ENCODE measurements at places on chromosomes 6 and 20. TPM values are rescaled to one million over a fixed set of nuclear protein-coding genes. Genes with fewer than 3 reads are reported as not detected.

GRCh38 chr6:152386131-152386530, 251.0 kb downstream of the SYNE1 start:
- no peak overlapping the region for H3K4me3 ChIP-seq
- H3K27ac ChIP-seq = no peak overlapping the region
- no peaks in the 10 kb centered on the region for H3K27me3 ChIP-seq
- no peaks in the 10 kb centered on the region for H3K4me1 ChIP-seq
- no peak for DNase-seq

DNA sequence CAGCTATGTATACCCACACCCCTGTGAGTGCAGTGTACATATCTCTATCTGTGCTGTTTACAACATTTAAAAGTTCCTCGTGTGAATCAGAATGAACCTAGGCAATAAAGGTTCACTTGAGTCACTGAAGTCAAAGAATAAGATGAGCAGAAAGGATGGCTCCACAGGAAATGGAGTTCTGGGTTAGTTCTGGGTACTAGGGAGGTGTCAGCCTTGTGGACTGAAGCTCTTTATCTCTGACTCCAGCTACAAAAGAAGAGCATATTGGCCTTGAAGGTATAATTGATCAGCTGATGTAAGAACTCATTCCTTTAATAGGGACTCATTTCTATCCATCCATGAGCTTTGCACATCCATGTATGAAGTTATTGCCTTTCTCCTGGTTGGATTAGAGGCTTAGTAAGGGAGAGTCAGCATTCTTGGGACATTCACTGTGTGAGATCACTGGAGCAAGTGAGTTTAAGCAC, 73.9 kb upstream of the BACH2 start:
- H3K27me3 ChIP-seq = no peaks in the 10 kb centered on the region
- no peak for DNase-seq
- no peak overlapping the region for H3K4me3 ChIP-seq

GRCh38 chr20:35344354-35344837, 52.2 kb upstream of the FAM83C start:
- peaks cover 19% of the 10 kb centered on the region for H3K36me3 ChIP-seq
- H3K27me3 ChIP-seq = no peaks in the 10 kb centered on the region
- DNase-seq = no peak
- H3K4me3 ChIP-seq = no peak overlapping the region

DNA sequence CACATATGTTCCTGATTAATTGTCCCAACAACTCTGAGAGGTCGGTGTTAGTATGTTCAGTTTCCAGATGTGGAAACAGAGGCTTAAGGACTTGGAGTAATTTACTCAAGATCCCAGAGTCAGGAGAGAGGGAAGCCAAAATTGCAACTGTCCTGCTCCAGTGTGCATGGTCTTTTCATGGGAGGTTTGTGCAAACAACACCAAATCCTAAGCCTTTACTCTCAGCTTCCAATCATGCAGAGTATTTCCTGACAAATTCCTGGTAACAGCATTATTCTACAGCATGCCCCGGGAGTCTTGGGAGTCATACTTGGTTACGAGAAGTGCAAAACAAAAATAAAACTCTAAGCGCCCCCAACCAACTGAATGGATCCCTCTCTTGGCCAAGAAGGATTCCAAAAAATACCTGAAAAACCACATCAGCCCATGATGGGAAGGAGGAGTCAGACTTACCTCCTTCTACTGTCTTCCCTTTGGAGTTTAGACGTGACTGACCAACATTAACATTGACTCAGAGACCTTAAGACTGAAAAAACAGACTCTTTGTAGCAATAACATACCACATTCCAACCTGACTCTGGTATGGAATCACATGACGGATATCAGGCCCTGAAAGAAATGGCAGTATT, 30.8 kb upstream of the PPP1R3G start:
- no peak overlapping the region for H3K4me3 ChIP-seq
- H3K36me3 ChIP-seq = no peaks in the 10 kb centered on the region
- no peak overlapping the region for H3K27ac ChIP-seq
- DNase-seq = no peak

DNA sequence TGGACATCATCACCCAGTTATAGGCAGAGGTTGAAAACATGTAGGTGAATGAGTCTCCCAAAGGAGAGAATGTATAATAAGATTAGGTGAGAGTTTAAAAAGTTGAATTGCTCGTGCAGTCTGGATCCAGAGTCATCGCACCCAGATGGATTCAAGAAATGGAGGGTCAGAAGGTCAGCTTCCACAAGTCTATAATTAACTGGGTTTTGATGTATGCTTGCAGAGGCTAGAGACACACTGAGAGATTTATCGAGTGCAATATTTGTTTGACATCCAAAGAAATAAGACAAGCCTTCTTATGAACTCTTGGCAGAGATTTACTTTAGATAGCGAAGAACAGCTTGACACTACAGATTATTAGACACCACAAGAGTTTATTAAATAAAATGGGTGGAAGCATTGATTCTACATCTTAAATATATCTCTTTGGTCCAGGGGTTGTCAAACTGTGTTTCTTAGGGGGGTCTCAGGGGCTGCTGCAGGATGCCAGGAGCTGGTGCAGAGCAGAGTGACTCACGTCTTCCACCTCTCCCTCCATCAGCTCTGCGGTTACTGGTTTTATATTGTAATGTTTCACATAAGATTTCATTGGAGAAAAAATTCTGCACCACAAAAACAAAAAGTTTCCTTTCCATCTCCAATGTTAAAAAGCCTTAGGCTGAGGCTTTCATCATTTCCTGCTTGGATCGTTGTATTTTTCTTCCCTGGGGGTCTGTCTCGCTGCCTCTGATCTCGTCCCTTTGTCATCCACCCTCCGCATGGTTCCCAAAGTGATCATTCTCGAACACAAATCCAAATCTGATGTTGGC, 176.2 kb upstream of the AHI1 start:
- H3K4me1 ChIP-seq = no peaks in the 10 kb centered on the region
- no peaks in the 10 kb centered on the region for H3K36me3 ChIP-seq
- no peak overlapping the region for H3K4me3 ChIP-seq
- no peaks in the 10 kb centered on the region for H3K27me3 ChIP-seq
- H3K27ac ChIP-seq = no peak overlapping the region

GRCh38 chr6:43016943-43017334, 2.9 kb downstream of the KLHDC3 start:
- peaks cover 3% of the 10 kb centered on the region for H3K36me3 ChIP-seq
- no peak overlapping the region for H3K27ac ChIP-seq
- H3K4me3 ChIP-seq = no peak overlapping the region
- no peaks in the 10 kb centered on the region for H3K27me3 ChIP-seq
- DNase-seq = no peak

GRCh38 chr20:48850257-48850976, 22.6 kb upstream of the PREX1 start:
- DNase-seq = no peak
- H3K4me1 ChIP-seq = peaks cover 18% of the 10 kb centered on the region
- H3K36me3 ChIP-seq = no peaks in the 10 kb centered on the region
- no peaks in the 10 kb centered on the region for H3K27me3 ChIP-seq

DNA sequence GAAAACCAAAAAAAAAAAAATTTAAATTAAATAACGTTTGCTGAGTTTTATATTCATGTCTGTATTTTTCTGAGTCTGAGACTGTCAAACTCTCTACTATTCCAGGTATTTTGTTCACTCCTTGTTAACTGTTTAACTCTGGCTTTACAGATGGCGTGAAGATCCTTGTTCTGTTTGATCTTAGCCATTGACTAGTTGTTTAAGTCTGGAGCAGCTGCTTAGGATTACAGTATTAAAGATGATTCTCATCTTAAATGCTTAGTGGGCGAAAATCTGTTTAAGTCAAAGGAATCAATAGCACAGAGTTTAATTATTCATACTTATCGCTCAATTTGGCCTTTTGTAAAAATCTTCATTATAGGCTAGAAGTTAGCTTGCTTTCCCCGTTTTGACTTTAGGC, 2.4 kb downstream of the PHACTR2 start:
- DNase-seq = no peak
- H3K27ac ChIP-seq = no peak overlapping the region
- H3K4me1 ChIP-seq = peaks cover 6% of the 10 kb centered on the region
- peaks cover 16% of the 10 kb centered on the region for H3K27me3 ChIP-seq
- H3K36me3 ChIP-seq = no peaks in the 10 kb centered on the region
- no peak overlapping the region for H3K4me3 ChIP-seq

GRCh38 chr6:3229566-3230178, 2.2 kb upstream of the TUBB2B start:
- H3K4me3 ChIP-seq = peak overlapping the region; percentile 37
- no peaks in the 10 kb centered on the region for H3K36me3 ChIP-seq
- no peak overlapping the region for H3K27ac ChIP-seq
- H3K27me3 ChIP-seq = peaks cover 83% of the 10 kb centered on the region
- peak; percentile 66 for DNase-seq

GRCh38 chr6:156719395-156719719, 57.8 kb upstream of the ARID1B start:
- no peak for DNase-seq
- H3K27ac ChIP-seq = peak overlapping the region; percentile 90
- no peaks in the 10 kb centered on the region for H3K36me3 ChIP-seq
- H3K27me3 ChIP-seq = no peaks in the 10 kb centered on the region

DNA sequence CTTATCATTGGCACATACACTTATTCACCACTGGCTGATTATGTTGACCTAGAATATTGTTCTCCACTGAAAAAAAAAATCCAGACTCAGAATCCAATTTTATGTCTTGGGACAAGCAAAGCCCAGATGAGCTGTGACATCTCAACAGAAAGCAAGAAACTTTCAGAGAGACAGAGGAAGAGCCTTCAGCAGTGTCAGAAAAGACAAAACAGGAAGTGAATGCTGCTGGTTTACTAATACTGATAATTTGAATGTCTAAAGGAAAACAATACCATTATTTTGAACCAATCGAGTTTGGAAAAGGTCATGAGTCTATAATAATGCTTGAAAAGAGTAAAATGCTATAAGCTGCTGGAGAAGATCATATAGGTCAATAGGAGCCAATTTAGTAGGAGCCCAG, 179.8 kb upstream of the RIMS1 start:
- H3K4me3 ChIP-seq = no peak overlapping the region
- no peaks in the 10 kb centered on the region for H3K36me3 ChIP-seq
- DNase-seq = no peak
- no peaks in the 10 kb centered on the region for H3K27me3 ChIP-seq
- H3K27ac ChIP-seq = no peak overlapping the region

GRCh38 chr6:152771061-152771687, 20.6 kb downstream of the VIP start:
- no peaks in the 10 kb centered on the region for H3K36me3 ChIP-seq
- H3K4me3 ChIP-seq = no peak overlapping the region
- no peaks in the 10 kb centered on the region for H3K4me1 ChIP-seq
- H3K27me3 ChIP-seq = no peaks in the 10 kb centered on the region
- H3K27ac ChIP-seq = no peak overlapping the region
- no peak for DNase-seq

DNA sequence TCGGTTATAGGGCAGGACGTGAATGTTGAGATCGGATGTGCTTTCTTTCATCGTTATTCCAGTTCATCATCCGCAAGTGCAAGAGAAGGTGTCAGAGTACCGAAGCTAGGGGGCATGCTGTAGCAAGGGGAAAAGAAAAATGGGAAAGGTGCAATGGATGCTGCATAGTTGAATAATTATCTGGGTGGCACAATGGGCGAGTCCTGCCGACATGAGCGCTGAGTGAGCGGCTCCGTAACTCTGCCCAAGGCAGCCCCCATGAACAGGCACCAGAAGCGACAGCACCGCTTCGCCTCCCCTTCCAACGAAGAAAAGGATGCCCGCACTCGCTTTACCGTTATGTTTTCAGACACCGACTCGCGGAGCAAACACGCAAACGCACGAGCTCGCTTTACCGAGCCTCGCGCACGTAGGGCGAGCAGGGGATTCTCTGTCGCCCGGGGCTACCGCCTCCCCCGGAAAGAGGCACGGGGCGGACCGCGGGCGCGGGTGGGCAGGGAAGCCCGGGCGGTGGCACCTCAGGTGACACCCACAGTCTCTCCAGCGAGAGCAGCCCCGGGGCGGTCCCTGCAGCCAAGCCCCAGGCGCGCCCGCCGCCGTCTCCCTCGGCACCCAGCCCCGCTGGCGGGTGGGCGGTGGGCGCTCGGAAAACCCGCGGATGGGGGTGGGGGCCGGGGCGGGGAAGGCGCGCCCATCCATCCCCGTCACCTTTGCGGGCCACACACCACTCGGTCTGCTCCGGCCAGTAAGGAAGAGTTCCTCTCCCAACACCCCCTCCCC, 654 bp downstream of the WASF1 start:
- H3K4me3 ChIP-seq = peak overlapping the region; percentile 99
- H3K27ac ChIP-seq = peak overlapping the region; percentile 69
- H3K27me3 ChIP-seq = no peaks in the 10 kb centered on the region
- DNase-seq = peak; percentile 84
- peaks cover 4% of the 10 kb centered on the region for H3K36me3 ChIP-seq
- peaks cover 33% of the 10 kb centered on the region for H3K4me1 ChIP-seq

- no peak for DNase-seq
- peaks cover 6% of the 10 kb centered on the region for H3K36me3 ChIP-seq
- no peak overlapping the region for H3K4me3 ChIP-seq
- H3K4me1 ChIP-seq = peaks cover 6% of the 10 kb centered on the region
- peak overlapping the region; percentile 52 for H3K27ac ChIP-seq
Observed at GRCh38 chr6:35426074-35426473, 26.1 kb upstream of the FANCE start.

DNA sequence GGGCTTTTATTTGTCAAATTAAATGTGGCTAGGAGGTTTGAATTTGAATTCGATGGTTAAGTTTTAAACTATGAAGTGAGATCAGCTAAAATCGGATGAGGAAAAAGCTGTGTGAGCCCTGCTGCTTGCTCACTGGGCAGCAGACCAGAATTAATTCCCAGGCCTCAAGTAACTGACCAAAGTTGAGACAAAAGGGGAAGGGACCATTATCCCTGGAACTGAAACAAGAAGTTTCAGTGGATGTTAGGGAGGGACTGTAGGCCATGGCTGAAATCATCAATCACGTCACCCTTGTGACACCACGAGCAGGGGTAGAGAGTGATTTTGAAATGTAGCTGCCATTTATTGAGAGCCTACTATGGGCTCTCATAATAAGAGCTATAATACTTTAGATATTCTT, 7.0 kb upstream of the PRSS35 start:
- no peaks in the 10 kb centered on the region for H3K27me3 ChIP-seq
- no peaks in the 10 kb centered on the region for H3K4me1 ChIP-seq

DNA sequence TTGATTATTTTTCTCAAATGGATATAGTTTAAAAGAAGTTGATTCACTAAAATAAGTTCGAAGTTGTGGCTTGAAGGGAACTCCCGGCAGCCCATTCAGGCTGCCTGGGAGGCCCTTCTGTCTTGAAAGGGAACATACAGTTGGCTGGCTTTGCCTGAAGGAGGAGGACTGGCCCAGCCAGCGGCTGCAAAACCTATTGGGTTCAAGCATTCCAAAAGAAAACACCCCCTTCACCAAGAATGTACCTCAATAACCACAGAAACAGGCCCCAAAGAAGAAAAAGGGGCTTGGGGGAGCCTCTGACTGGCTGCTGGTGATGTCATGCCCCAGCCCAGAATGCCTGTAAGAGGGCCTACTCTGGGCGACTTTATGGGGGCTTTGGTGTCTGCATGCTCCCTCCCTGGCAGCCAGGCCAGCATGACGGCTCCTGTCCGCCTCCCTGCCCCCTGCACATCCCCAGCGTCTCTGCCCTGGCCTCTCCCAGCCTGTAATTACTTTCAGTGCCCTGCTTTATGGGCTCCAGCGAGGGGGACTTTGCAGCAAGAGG, 36.5 kb downstream of the MAFB start:
- no peak overlapping the region for H3K4me3 ChIP-seq
- H3K27me3 ChIP-seq = no peaks in the 10 kb centered on the region
- no peak for DNase-seq

Gene C6orf15
- not detected for total RNA-seq

Gene TREM1
- total RNA-seq = not detected

Gene DYNLRB1
- 55.3 TPM for total RNA-seq

Gene ZC2HC1B
- 0.84 TPM for total RNA-seq

Gene KCNK17
- total RNA-seq = not detected

Gene C20orf96
- total RNA-seq = 7.5 TPM

Gene ZBP1
- total RNA-seq = 36.9 TPM

Gene TMEM200A
- total RNA-seq = 0.37 TPM

Gene PDE10A
- total RNA-seq = not detected

Gene TUBB2B
- not detected for total RNA-seq

Gene SEC23B
- 39.4 TPM for total RNA-seq

Data from B cell (primary cell).